Cerebellum (tissue), 4 donors: ENCODE measurements at places on chromosomes 1 and 21.

DNA sequence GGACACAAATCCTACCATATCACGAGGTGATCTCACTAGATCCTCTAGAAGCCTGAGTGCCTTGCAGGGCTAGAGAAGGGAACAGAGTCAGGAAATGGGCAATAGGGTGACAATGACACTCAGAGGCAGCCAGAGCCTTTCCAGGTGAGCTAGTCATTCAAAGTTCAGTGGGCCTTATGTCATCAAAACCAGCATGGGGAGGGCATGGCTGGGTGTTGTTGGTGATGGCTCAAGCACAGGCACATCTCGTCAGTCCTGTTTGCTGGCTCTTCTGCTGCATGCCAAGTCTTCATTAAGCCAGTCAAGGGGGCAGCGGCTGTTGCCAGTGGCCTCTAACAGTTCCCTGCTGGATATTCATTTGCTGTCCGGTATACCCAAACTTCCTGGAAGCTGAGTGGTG, 99.6 kb upstream of the USP24 start:
- DNase-seq = no peak

GRCh38 chr1:236489710-236490377, 33.9 kb upstream of the LGALS8 start:
- peak; percentile 37 for DNase-seq

DNA sequence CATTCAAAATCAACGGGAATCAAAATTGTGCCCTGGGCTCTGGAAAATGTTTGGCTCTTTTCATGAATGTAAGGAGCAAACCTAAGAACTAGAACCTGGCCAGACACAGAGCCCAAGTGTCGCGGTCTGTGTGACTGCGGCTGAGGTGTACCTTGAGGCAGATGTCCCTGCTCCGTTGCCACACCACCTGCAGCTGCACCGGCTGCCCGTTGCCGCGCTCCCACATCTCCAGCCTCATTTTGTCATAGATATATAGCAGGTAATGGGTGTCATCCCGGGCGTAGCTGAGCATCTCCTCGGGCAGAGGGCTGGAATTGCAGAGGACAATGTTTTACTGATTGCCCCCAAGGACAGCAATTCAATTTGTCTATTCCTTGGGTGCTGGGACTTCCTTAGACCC, 18.7 kb downstream of the EXOSC10 start:
- no peak for DNase-seq

DNA sequence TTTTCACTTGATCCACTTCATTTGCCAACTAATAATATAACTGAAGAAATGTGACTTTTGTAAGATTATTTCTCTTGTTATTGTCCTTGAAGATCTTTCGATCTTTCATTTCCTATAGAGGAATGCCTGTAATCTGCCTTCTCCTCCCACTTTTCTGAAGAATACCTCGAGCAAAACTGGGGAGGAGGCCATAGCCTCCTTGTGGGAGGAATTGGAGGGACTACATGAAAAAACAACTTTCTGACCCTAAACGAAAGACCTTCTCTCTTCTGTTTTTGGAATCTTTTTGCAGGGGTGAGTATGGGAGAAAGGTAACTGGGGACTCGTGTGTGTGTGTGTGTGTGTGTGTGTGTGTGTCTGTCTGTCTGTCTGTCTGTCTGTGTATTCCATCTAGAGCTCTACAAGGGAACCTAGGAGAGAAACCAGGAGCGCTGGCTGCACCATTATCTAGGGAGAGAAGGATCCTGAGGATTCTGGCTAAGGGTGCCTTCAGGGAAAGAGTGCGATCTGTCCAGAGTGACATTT, 32.4 kb upstream of the MAB21L3 start:
- no peak for DNase-seq

DNA sequence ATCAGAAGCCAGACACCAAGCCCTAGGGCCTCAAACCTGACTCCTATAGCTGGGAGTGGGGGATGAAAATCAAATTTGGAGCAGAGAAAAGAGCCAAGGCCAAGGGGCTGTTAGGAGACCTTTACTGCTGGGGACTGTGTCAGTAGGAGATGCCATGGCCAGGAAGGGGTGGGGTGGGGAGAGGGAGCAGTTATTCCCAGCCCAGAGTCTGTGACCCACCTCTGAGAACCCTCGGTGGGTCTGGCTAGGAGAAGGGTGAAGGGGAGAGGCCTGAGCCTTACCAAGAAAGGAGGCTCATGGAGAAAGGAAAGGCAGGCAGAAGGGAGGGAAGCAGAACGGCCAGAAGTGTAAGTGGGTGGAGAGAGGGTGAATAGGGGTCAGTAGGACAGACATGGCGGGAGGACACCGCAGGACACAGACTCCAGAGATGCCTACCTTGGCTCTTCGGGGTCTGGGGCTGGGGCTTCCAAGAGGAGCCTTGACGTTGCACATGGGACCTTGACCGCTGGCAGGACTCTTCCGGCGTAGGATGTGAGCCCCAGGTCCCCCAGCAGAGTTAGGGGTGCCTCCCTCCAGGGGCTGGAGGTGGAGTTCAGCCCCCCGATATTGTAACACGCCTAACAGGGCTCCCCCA, 1.2 kb downstream of the ADAMTS4 start:
- DNase-seq = no peak

DNA sequence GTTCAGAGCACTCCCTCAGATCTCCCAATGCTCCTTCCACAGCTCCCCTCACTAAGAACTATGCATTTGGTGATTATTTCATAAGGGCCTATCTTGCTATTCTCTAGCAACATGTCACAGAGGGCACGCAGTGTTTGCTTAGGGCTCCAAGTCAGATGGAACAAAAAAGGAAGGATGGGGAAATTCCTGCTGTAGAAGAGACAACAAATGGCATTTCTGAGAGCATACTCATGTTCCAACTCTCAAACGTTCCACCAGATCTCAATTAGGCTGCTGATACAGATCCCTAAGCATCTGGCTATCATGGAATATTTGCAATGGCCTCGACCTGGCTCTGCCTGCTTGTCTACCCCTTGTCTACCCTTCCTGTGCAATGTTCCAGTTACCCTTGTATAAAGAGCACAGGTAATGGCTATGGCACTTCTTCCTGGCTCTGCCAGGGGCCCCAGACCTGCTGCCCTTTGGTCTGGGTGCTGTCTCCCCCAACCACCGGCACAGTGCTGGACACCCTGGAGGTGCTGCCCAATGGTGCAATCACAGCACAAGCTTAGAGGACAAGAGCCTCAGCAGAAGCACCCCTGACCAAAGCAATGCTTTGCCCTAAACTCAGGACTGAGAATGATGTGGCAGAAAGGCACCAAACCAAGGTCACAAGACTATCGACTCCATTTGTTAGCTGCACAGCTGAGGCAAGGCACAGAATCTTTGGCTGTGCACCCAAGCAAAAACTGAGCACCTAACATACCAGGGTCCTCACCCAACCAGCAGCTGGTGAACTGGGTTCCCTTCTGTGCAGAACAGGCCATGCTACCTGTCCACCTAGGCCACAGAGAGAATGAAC, 3.6 kb downstream of the PARP1 start:
- no peak for DNase-seq

DNA sequence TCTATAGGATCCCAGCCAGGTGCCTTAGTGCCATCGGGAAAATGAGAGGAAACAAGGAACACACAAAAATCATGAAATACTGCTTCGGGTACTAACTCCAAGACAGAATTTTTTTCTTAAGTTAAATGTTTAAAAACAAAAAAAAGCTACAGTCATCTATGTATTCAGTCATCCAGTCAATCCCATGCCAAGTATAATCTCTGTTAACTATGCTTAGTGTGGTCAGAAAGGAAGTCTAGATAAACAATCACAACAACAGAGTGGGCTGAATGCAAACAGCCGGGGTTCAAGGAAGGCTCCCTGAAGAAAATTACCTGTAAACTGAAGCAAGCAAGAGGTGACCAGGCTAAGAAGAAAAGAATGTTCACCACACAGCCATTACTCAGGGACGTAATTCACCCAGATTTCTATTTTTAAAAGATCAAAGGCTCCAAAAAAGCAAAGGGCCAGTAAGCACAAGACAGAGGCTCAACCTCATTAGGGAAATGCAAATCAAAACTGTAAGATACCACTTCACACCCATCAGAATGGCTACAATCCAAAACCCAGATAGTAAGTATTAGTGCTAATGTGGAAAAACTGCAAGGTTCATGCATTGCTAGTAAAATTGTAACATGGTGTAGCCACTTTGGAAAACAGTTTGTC, 53.0 kb downstream of the RERE start:
- no peak for DNase-seq

DNA sequence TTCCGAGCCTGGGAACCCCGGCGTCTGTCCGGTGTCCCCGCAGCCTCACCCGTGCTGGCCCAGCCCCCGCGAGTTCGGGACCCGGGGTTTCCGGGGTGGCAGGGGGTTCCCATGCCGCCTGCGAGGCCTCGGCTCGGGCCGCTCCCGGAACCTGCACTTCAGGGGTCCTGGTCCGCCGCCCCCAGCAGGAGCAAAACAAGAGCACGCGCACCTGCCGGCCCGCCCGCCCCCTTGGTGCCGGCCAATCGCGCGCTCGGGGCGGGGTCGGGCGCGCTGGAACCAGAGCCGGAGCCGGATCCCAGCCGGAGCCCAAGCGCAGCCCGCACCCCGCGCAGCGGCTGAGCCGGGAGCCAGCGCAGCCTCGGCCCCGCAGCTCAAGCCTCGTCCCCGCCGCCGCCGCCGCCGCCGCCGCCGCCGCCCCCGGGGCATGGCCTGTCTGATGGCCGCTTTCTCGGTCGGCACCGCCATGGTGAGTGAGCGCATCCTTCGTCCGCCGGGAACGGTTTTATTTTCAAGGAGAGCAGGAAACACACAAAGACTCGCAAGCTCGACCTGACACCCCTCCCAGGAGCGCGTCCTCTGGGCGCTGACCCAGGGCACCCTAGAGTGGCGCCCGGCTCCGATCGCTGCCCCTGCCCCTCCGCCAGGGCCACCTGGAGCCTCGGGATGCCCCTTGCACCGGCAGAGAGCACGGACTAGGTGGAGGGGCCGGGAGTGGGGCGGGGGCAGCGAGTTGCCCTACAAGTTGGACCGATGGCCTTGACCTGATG, at the start of gene ABCG1:
TSS of gene ABCG1 (plus strand) at position 305 of the 770 bp plus-strand sequence. CDS start at position 428, 123 bp downstream.
- peak; percentile 89 for DNase-seq

DNA sequence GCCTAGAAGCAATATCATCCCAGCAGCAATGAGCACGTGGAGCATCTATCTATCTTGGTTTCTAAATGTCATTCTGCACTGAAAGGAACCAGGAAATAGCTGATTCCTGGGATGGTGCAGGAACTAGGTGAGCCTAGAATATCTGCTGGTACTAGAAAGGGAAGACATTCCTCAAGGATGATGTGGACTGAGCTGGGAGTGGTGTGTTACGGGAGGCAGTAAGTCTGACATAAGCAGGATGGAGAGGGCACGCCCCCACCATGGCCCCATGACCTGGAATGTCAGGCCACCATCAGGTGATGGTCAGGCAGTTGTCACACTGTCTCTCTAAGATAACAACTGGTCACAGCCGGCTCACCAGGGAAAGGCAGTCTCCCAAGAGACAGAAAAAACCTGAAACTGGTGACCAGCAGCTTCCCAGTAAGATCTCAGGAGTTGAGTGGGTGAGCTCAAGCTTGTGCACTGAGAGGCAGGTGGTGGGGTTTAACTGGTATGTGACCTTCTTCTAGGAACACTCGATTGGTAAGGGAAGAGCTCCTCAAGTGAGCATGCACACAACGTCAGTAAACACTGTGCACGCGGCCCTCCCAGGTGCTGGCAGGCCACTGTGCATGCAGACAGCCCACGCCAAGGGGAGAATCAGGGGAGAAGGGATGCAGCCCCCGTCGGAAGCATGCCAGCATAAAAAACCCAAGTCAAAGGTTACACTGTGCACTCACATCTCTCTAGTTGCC, 148.7 kb downstream of the ADSS2 start:
- no peak for DNase-seq

DNA sequence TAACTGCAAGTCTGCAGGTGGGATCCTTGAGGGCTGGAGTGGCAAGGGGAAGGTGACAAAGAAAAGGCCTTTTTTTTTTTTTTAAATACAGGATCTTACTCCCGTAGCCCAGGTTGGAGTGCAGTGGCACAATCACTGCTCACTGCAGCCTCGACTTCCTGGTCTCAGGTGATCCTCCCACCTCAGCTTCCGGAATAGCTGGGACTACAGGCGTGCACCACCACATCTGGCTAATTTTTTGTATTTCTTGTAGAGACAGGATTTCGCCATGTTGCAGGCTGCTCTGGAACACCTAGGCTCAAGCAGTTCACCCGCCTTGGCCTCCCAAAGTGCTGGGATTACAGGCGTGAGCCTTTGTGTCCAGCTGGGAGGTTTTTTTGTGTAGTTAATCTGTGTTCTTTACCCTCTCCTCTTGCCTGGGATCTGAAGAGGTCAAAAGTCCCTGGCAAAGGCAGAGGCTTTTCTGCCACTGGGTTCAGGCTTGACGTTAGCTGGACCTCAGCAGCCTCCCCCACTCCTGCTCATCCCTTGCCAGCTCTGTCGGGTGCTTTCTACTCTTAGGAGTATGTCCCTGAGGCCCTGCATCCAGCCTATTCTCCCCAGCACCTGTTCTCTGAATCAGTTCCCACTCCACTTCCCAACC, 5.2 kb downstream of the IL6R start:
- no peak for DNase-seq

DNA sequence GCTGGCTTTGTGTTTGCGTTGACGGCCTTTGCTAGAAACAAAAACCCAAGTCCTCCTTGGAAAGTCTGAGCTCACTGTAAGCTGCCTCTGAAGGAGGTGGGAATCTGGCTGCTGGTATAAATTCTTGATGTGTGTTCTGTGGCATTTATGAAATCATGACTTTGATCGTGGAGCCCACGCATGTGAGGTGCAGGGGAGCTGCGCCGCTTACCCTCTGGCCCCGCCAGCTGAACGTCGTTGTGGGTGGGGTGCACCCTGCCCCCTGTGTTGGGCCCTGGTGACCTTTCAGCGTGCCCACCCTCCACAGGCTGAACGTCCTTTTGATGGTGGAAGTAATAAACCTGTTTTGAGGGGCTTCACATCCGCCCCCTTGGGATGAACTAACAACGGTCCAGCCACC, 21.2 kb upstream of the DIP2A start:
- no peak for DNase-seq

GRCh38 chr1:44832056-44832705, 10.9 kb downstream of the PTCH2 start:
- DNase-seq = no peak

- DNase-seq = no peak
Observed at GRCh38 chr1:117606649-117607430, 992 bp downstream of the TENT5C start.

DNA sequence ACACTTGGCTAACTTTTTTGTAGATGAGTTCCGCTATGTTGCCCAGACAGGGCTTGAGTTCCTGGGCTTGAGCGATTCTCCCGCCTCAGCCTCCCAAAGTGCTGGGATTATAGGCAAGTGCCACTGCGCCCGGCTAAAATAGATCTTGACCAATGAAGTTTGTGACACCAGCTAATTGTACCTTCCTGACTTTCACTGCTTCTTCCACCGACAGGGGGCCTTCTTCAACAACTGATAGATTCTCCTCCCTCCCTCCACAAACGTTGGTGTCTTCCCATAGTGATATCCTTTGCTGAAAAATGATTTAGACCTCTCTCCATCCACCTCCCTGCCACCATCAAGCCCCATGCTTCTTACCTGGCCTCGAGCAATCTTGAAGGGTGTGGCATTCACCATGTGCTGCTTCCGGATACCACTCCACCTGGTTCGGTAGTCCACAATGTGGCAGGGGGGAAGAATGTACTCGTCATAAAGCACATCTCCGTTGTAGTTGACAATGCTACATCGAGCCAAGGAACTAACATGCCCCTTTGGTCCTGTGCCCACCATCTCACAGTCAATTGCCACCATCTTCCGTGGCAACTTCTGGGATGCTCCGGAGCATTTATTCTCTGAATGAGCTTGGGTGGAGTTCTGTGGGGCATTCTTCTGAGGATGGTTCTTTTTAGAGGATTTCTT, 1.6 kb upstream of the METTL25B start:
- DNase-seq = no peak
